Fibroblast of the aortic adventitia (primary cell): ENCODE measurements at places on chromosomes 5 and 9.
A peak's percentile ranks its signal among the peaks of the same experiment; 100 is the strongest.

GRCh38 chr5:166982226-166982625 lies 1309.2 kb upstream of the WWC1 start:
- DNase-seq = no peak

GRCh38 chr5:162529886-162530285 lies 462.3 kb downstream of the GABRG2 start:
- peak; percentile 8 for DNase-seq

- no peak for DNase-seq
These were observed 520 bp downstream of the CCIN start for GRCh38 chr9:36169708-36170107.

DNA sequence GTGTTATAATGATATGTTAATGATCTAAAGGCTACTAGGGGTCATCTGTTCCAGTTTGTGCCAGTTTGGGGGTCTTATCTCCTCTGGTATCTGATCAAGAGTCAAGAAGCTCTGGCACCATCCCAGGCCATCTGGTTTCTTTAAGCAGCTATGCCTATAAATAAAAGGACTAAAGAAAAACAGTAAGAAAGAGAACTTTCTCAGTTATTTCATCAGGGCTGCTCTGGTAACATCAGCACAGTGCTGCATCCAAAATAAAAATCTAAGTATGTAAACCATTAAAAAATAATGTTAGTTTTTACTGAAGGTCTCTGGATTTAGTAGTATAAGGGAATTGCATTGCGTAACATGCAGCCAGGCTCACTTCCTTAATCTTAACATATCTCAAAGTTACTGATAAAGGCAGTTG lies 185.0 kb downstream of the NR2F1-AS1 start:
- peak; percentile 61 for DNase-seq

DNA sequence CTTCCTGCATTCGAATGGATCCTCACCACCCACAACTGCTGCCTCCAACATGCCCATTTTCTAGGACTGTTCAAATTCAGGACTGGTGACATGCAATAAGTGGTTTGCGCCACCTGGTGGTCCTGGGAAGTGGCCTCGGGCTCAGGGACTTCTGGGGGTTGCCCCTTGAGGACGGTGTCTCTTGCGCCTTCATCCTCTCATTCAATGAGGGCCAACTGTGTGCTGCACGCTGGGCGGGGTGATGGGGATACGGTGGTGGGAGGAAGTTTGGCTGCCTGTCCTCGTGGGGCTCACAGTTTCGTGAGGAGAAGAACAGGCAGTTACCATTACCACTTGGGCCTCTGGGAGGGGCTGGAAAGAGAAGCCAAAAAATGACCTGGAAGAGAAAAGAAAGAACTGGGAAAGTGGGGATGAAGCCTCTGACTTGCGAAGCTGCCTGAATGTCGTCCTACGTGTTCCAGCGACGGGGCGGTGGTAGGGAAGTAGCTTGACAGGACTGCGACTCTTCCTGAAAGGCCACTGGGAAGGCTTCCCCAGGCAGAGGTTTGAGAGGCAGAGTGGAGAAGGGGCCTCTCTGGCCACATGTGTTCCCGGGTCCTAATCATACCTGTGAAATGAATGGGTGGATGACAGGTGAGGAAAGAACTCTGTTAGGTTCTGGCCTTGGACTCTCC lies 49.0 kb downstream of the PSD2 start:
- peak; percentile 75 for DNase-seq

DNA sequence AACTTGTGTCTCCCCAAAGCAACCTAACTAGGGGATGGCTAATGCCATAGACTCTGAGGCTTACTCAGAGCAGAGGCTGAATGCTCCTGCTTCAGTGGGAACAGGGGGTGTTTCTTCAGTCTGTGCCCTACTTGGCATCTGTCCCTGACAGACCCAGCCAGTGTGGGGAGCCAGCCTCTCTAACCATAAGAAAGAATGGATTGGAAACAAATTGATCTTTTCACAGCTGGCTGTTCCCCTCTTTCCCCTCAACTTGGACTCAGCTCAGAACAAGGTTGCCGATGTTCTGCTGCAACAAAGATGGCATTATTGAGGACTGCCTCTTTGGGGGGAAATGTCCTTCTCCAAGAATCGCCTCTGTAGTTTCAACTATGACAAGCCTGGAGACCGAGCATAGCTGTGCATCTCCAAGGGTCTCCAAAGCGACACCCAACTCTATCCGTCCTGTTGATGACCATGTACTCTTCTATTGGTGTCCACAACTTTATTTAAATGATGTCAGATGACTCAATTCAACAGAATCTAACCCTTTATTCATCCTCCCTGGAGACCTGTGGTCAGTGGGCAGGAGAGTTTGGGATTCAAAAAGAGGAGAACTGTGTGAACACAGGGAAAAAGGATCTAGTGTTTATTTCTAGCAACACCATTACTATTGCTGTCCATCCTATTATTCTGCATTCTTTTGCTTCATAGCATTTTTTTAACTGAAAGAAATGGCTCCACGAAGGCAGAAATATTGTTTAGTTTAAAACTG lies 24.7 kb upstream of the TNC start:
- peak; percentile 34 for DNase-seq

DNA sequence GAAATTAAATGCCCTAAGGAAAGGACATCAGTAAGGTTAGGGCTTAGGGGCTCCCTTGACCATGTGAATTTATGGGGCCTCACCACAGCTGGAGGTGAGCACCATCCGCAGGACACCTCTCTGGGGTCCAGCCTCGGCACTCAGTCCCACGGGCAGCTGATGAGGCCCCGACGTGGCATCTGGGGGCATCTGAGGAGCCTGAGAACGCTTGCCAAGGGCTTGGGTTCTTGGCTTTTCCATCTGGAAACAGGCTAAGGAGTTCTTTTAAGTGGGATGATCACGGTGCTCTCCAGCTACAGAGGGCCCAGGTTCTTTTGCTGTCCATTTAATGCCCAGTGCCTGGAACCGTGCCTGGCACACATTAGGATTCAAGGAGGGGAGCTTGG lies 3.6 kb downstream of the NKX2-5 start:
- no peak for DNase-seq

GRCh38 chr5:178473854-178474253 lies 116.3 kb downstream of the COL23A1 start:
- DNase-seq = no peak

DNA sequence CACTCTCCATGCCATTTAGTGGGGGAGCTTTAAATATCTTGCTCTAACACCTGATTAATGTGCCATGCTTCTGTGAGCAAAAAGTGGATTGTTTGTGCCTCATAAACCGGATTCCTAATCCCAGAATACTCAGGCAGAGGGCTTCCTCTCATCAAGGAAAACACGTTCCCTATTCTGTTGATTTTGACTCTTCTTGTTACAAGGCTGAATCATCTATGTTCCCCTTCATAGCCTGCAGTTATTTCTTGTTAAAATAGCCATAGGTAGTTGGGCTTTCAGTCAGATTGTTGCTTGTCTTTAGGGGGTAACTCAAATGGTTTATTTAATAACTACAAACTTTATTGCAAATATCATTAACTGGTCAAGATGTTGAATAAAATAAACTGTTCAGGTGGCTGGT lies 26.6 kb downstream of the ROPN1L start:
- no peak for DNase-seq

DNA sequence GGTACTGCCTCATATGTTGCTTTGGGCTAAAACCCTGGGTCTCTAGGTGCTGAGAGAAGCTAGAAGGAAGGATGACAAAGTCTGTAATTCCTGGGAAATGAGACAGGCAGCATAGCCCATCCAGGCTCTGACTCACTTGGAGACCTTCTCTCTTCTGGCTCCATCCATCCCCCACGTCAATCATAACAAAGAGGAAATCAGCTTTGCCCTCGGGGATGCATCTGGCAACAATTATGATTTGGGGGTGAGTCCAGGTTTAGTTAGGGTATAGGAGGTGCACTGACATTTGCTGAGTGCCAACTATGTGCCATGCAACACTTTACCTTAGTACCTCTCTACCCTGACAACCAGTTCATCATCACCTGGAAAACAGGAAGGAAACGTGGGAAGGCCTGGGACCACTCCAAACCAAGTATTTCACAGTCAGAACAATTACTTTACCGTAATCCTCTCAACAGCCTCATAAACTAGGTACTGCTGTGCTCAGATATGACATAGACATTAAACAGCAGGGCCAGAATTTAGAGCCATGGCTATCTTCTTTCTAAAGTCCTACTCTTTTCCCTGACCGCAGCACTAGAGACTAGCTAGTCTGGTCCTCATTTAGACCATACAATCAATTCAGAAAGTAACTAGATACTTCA lies 39.1 kb upstream of the GZMA start:
- peak; percentile 39 for DNase-seq

GRCh38 chr5:94793113-94793815 lies 174.8 kb downstream of the SLF1 start:
- DNase-seq = peak; percentile 77

DNA sequence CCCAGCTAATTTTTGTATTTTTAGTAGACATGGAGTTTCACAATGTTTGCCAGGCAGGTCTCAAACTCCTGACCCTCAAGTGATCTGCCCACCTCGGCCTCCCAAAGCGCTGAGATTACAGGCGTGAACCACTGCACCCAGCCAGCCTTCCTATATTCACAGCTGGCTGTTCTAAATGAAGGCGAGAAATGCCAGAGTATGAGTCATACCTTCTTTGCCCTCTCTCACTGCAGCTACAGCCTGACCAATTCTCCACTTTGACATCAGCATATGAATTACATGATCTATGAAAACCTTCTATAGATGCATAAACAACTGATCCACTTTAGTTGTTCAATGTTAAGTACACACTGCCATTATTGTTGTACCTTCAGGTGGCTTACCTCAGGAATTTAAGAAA lies 14.5 kb downstream of the APTX start:
- DNase-seq = no peak

GRCh38 chr9:4515958-4516375 lies 25.7 kb downstream of the SLC1A1 start:
- peak; percentile 96 for DNase-seq

- no peak for DNase-seq
These were observed 1242.0 kb downstream of the MAT2B start for GRCh38 chr5:164747371-164747770.

DNA sequence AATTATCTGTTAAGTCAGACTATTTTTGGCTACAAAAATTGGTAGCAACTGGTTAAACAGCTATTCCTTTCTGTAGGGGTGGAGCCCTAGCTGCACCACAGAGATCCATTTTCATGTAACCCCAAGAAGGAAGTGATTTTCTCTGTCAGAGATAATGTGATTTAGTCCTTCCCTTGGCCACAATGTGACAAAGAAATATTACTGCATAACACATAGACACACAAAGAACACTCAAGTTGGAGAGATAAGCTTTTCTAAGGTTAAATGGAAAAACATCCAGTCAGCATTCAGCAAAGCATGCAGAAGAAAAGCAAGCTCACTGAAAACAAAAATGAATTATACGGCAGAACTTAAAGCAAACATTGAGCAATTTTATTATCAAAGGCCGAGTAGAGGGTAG lies 227.8 kb upstream of the CDH9 start:
- peak; percentile 65 for DNase-seq

- peak; percentile 68 for DNase-seq
These were observed 352.7 kb upstream of the GRAMD2B start for GRCh38 chr5:126070481-126070880.

GRCh38 chr9:78005231-78006002 lies 26.2 kb downstream of the GNAQ start:
- no peak for DNase-seq

GRCh38 chr5:116574367-116575325 lies at the start of gene SEMA6A:
Gene SEMA6A, minus strand, starts transcription at chr5:116574823. Its CDS starts 69,879 bp downstream, at chr5:116504944.
- peak; percentile 72 for DNase-seq

DNA sequence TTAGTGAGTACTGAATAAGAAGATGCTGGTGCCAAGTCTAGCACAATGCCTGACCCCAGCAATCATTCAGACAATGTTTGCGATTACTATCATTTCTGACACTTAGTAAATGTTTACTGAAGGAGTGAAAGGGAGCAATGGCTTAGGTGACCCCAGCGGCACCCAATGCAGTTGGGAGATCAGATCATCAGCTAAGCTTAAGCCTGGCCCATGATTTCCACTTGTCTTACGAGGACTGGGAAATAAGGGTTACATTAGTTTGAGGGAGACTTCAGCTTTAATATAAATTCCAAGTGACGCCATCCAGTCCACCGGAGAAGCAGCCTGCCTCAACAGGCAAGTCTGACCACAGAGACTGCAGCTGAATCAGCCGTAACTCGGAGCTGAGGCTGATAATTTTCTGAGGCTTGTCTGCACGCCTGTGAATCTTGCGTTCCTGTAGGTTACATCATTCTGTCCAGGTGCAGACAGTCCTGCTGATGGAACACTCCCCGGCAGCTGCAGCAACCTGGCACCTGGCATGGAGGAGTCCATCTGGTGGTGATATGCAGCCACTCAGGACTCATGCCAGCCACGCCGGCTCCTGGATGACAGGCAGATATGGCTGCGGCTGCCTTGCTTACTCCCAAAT lies 34.9 kb upstream of the FGF1 start:
- no peak for DNase-seq

DNA sequence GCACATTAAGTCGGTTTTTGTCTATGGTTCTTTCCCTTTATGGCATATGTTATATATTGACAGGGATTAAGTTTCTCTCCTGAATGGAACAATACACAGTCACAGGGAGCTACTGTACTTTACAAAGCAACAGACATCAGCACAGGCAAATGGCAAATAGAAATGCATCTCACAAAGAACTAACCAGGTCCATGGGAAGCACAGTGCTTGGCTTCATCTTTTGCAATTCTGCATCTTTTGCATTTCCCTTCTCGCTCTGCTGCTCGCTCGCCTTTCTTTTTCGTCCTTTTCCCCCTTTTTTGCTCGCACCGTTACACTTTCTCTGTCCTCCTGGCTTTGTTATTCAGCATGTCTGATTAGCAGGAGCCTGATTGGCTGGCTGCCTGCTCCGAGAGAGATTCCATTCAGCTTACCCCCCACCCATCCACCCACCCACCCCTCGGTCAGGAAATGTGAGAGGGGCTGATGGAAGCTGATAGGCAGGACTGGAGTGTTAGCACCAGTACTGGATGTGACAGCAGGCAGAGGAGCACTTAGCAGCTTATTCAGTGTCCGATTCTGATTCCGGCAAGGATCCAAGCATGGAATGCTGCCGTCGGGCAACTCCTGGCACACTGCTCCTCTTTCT lies at the start of gene ADAMTSL1:
ADAMTSL1 (plus strand) TSS at position 502 of the 628 bp plus-strand sequence; CDS start at position 582, 80 bp downstream.
- peak; percentile 84 for DNase-seq

DNA sequence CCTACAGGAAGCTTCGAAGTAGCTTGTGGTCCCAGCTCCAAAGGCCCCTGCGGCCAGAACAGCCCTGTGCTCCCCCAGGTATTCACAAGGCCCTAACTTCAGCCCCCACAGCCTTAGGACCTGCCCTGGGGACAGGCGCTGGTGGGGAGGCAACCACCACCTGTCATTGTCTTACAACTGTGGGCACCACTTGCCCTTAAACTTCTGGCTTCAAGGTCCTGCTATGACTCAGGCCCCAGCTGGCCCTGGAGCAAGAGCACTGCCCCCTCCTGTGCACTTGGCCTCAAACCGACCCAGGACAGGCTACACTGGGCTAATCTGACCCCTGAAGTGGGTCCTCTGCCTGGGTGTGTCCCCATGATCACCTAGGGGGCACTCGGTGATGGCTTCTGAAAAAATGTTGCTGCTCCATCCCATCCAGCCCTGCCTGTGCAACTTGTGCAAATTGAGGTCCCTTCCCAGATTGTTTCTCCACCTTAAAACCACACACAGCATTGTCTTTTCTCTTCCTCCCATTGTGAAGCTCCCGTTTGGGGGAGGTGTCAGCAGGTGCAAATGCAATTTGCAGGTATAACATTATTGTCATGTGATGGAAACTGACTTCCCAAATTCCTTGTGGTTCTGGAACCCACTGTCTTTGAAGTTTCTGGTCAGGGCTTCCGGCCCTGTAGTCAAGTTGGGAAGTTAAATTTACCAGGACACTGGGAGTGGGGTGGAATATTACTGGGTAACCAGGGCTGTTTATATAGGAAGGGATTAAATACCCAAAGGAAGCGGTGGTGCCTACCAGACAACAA lies 1.1 kb upstream of the PROB1 start:
- DNase-seq = no peak

- DNase-seq = no peak
These were observed 196.4 kb downstream of the SEMA6A start for GRCh38 chr5:116378007-116378776.
